ENCODE measurements at places on chromosomes 5 and 9. TPM values are rescaled to one million over a fixed set of nuclear protein-coding genes. Genes with fewer than 3 reads are reported as not detected.

Gene ZNF879
- total RNA-seq: 10.7 TPM

Gene NOXA1
- 8.1 TPM for total RNA-seq

Gene SPEF2
- total RNA-seq: 11.6 TPM

Gene GABRP
- total RNA-seq: not detected

DNA sequence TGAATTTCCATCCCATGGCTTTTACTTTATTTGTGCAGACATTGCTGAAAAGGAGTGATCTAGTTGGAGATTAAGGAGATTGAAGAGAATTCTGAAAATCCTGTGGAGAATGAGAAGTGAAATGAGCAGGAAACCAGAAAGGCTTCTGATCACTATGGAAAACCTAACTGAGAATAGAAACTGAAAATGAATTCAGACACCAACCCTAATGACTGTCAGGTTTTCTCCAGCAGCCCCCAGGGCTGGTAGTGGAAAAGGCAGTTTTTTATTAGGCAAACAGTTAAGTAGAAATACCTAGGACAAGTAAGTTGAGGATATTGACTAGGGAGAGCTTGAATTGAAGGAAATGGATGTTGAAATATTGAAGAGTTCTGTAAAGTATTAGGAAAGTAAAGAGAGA, 14.7 kb upstream of the ARRDC3 start:
- DNase-seq: no peak

- DNase-seq: no peak
Observed at GRCh38 chr5:58926541-58926935, 343.7 kb downstream of the RAB3C start.

- DNase-seq: no peak
Observed at GRCh38 chr9:116151966-116152381, 1.6 kb upstream of the PAPPA start.

All from T-cell (primary cell).